Activated naive CD4-positive, alpha-beta T cell treated with anti-CD3 and anti-CD28 coated beads for 36 hours (primary cell): ENCODE measurements at places on chromosomes 1 and 21. TPM values are rescaled to one million over a fixed set of nuclear protein-coding genes. Genes with fewer than 3 reads are reported as not detected.

TDRKH gene
- 22.5 TPM for total RNA-seq

B3GALT5 gene
- total RNA-seq, result not detected

PCAT6 gene
- total RNA-seq, result 0.37 TPM

KIF26B gene
- not detected for total RNA-seq

PEAR1 gene
- not detected for total RNA-seq

C2CD4D gene
- total RNA-seq, result 2.3 TPM

TRAF5 gene
- 16.1 TPM for total RNA-seq

DNA sequence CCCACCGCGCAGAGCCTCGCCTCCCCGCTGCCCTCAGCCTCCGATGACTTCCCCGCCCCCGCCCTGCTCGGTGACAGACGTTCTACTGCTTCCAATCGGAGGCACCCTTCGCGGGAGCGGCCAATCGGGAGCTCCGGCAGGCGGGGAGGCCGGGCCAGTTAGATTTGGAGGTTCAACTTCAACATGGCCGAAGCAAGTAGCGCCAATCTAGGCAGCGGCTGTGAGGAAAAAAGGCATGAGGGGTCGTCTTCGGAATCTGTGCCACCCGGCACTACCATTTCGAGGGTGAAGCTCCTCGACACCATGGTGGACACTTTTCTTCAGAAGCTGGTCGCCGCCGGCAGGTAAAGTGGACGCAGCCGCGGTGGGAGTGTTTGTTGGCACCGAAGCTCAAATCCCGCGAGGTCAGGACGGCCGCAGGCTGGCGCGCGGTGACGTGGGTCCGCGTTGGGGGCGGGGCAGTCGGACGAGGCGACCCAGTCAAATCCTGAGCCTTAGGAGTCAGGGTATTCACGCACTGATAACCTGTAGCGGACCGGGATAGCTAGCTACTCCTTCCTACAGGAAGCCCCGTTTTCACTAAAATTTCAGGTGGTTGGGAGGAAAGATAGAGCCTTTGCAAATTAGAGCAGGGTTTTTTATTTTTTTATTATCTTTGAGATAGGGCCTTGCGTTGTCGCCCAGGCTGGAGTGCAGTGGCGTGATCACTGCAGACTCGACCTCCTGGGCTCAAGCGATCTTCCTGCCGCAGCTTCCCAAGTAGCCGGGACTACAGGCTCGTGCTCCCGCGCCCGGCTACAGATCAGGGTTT, at the start of gene PMF1:
Gene PMF1 (plus strand): TSS at position 175 of the 811 bp plus-strand sequence. CDS start 9 bp downstream, at position 184.
- DNase-seq, result peak; percentile 99
- H3K36me3 ChIP-seq, result peaks cover 58% of the 10 kb centered on the region
- H3K27me3 ChIP-seq, result no peaks in the 10 kb centered on the region
- H3K27ac ChIP-seq, result peak within 1 kb of the TSS; percentile 97

- H3K27ac ChIP-seq, result no peak overlapping the region
- no peaks in the 10 kb centered on the region for H3K27me3 ChIP-seq
- peak; percentile 91 for DNase-seq
- peaks cover 1% of the 10 kb centered on the region for H3K4me1 ChIP-seq
- no peak overlapping the region for H3K4me3 ChIP-seq
Measured at GRCh38 chr1:151534662-151535278, 5.3 kb upstream of the TUFT1 start.

GRCh38 chr1:14443164-14443787, 155.2 kb upstream of the KAZN start:
- H3K27me3 ChIP-seq, result no peaks in the 10 kb centered on the region
- H3K4me1 ChIP-seq, result no peaks in the 10 kb centered on the region
- H3K4me3 ChIP-seq, result no peak overlapping the region
- no peak overlapping the region for H3K27ac ChIP-seq
- no peaks in the 10 kb centered on the region for H3K36me3 ChIP-seq
- DNase-seq, result no peak

- H3K4me3 ChIP-seq, result no peak overlapping the region
- H3K27ac ChIP-seq, result no peak overlapping the region
- DNase-seq, result no peak
- no peaks in the 10 kb centered on the region for H3K36me3 ChIP-seq
- no peaks in the 10 kb centered on the region for H3K4me1 ChIP-seq
Measured at GRCh38 chr1:10709165-10709564, 87.3 kb downstream of the CASZ1 start.

DNA sequence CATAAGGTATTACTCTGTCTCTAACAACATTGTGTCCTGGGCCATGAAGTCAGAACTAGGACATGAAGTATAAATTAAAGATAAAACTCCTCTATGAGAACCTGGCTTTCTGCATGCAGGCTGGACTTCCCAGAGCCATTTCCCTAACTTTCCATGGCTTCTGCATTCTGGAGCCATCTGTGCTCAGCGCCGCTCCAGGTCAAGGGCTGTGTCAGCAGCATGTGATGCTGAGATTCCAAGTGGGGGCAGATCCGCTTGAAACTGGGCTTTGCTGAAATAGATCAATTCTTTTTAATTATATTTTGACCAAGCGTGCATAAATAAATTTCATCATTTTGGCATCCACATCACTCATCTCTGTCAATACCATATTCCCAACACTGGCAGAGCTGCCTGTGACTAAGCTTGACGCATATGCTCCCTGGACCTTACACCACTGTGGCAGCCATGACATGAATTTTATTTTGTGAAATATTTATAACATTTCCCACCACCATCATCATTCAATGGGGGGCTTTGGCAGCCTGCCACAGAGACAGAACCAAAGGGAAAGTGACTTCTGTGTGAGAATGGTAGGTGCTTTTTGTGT, 110.4 kb upstream of the KCNK1 start:
- no peaks in the 10 kb centered on the region for H3K36me3 ChIP-seq
- no peak overlapping the region for H3K4me3 ChIP-seq
- H3K4me1 ChIP-seq, result no peaks in the 10 kb centered on the region
- no peak for DNase-seq
- no peaks in the 10 kb centered on the region for H3K27me3 ChIP-seq

GRCh38 chr1:116455509-116455908, 82.5 kb downstream of the ATP1A1 start:
- no peaks in the 10 kb centered on the region for H3K27me3 ChIP-seq
- no peaks in the 10 kb centered on the region for H3K4me1 ChIP-seq

DNA sequence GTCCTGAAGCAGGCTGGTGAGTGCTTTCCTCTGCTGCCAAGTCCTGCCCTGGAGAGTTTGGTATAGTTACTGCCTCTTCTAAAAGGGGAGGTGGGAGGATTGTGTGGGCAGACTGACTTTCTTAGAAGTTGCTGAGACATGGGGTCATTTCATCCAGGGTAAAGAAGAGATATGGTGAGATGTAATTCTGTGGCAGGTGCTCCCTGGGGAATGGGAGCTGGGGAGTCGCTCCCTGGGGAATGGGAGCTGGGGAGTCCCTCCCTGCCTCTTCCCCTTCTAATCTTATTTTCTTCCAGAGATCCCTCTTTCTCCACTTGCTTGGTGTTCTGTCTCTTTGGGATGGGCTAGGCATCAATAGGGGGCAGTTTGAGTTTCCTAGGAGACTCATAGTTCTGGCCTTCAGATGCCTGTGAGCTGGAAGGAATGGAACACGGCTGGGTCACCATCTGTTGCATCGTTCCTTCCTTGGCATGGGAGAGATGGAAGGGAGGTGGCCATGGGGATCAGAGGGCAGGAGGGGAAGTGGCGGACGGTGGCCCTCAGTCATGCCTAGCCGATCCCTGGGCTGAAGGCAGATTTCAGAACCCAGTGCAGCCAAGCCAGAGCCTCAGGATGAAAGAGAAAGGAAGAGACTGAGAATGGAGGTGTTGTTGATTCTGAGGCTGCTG, 59.0 kb downstream of the NFASC start:
- no peak overlapping the region for H3K27ac ChIP-seq
- H3K27me3 ChIP-seq, result peaks cover 3% of the 10 kb centered on the region
- H3K4me3 ChIP-seq, result no peak overlapping the region

GRCh38 chr1:172394811-172395210, 25.7 kb upstream of the C1orf105 start:
- peak overlapping the region; percentile 49 for H3K4me3 ChIP-seq
- no peaks in the 10 kb centered on the region for H3K36me3 ChIP-seq
- H3K27me3 ChIP-seq, result no peaks in the 10 kb centered on the region
- H3K4me1 ChIP-seq, result peaks cover 87% of the 10 kb centered on the region

- no peaks in the 10 kb centered on the region for H3K36me3 ChIP-seq
- H3K27ac ChIP-seq, result no peak overlapping the region
- peaks cover 1% of the 10 kb centered on the region for H3K27me3 ChIP-seq
- no peak for DNase-seq
Measured at GRCh38 chr1:14848625-14849024, 250.1 kb downstream of the KAZN start.

- no peak for DNase-seq
- H3K27me3 ChIP-seq, result no peaks in the 10 kb centered on the region
- no peaks in the 10 kb centered on the region for H3K4me1 ChIP-seq
- no peaks in the 10 kb centered on the region for H3K36me3 ChIP-seq
Measured at GRCh38 chr1:81327103-81327710, 473.5 kb upstream of the ADGRL2 start.

DNA sequence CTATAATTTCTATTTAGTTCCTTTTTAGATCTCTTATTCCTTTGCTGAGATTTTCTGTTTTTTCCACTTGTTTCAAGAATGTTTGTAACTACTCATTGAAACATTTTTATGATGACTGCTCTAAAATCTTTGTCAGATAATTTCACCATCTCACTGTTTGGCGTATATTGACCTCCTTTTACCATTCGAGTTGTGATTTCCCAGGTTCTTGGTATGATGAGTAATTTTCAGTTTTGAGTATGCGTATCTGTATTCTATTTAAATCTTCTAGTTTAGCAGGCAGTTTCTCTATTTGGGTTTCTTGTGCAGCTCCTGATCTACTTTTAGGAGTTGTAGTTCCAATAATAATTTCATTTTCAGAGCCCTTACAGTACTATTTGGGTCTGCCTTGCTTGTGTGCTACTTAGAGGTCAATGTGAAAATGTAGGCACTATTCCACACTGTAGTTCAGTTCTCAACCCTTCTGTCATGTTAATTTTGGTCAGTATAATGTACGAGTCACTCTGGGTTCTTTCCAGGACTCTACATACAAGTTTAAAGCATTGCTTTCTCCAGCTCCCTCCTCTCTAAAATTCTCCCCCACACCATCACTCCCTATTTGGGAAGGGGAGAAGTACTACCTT, 115.5 kb downstream of the ACBD6 start:
- H3K27me3 ChIP-seq, result no peaks in the 10 kb centered on the region
- no peak for DNase-seq
- peaks cover 12% of the 10 kb centered on the region for H3K4me1 ChIP-seq
- H3K27ac ChIP-seq, result no peak overlapping the region
- peaks cover 52% of the 10 kb centered on the region for H3K36me3 ChIP-seq

GRCh38 chr21:27407271-27407670, 440.4 kb upstream of the ADAMTS5 start:
- no peak overlapping the region for H3K4me3 ChIP-seq
- H3K36me3 ChIP-seq, result no peaks in the 10 kb centered on the region
- DNase-seq, result no peak
- no peak overlapping the region for H3K27ac ChIP-seq
- H3K4me1 ChIP-seq, result no peaks in the 10 kb centered on the region

DNA sequence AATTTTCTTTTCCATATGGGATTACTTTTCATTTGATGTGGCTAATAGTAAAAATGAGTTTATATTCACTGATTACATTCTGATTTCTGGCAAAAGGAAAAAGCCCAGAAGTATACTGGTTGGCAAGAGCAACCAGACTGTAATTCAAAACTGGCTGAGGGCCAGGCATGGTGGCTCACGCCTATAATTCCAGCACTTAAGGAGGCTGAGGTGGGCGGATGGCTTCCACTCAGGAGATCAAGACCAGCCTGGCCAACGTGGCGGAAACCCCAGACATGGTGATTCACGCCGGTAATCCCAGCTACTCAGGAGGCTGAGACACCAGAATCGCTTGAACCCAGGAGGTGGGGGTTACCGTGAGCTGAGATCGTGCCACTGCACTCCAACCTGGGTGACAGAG, 14.5 kb downstream of the SYT11 start:
- H3K27me3 ChIP-seq, result no peaks in the 10 kb centered on the region
- H3K4me3 ChIP-seq, result no peak overlapping the region
- H3K4me1 ChIP-seq, result no peaks in the 10 kb centered on the region
- no peak overlapping the region for H3K27ac ChIP-seq
- no peaks in the 10 kb centered on the region for H3K36me3 ChIP-seq

DNA sequence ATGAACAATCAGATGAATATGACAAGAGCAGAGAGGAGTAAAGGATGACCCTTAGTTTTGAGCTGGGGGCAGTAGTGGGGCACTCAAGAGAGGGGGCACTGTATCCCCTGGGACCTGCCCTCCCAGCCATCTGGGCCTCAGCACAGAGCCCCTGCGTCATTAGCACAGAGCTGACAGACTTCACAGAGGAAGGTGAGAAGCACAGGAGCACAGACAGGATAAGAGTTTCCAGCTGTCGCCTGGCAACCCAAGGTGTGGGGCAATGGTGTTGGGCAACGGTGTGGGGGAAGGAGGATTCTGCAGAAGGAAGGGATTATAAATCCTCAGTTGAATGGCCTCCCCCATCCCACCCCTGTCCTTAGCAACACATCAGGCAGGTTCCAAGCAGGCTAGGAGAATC, 30.2 kb downstream of the RAB3B start:
- no peaks in the 10 kb centered on the region for H3K36me3 ChIP-seq
- DNase-seq, result no peak
- no peaks in the 10 kb centered on the region for H3K4me1 ChIP-seq
- H3K27me3 ChIP-seq, result no peaks in the 10 kb centered on the region
- no peak overlapping the region for H3K27ac ChIP-seq

DNA sequence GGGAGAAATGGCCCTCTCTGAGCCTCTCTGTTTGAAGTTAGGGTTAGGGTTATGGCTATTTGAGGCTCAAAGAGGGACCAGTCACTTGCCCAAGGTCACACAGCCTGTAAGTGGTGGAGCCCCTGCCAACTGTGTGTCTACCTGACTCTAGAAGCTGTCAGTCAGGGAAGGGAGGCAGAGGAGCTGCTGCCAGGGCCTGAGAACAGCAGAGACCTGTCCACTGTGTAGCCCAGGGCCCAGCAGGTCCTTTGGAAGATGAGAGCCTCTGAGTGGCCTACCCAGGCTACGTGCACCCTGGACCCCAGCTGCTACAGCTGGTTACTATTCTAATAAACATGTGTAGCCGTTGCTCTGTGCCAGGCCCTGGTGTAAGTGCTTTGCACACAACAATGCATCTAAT, 15.1 kb upstream of the EDN2 start:
- H3K27me3 ChIP-seq, result peaks cover 15% of the 10 kb centered on the region
- H3K4me1 ChIP-seq, result peaks cover 7% of the 10 kb centered on the region
- H3K4me3 ChIP-seq, result no peak overlapping the region
- DNase-seq, result no peak
- H3K27ac ChIP-seq, result no peak overlapping the region
- no peaks in the 10 kb centered on the region for H3K36me3 ChIP-seq

DNA sequence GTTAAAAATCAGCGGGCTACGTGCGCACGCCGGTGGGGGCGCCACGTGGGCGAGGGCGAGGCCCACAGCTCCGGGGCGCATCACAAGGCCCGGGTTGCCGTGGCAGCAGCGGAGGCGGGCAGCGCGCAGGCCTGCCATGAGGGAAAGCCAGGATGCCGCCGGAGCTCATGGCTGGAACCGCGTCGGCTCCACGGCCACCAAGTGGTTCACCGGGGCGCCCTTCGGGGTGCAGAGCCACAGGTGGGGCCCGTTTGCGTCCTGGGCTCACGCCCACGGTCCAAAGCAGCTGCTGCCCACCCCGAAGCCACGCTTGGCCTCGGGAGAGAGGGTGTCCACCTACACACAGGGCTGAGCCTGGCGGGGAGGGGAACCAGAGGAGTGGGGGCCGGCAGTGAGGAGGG, 4.9 kb upstream of the TTC22 start:
- peaks cover 21% of the 10 kb centered on the region for H3K4me1 ChIP-seq
- no peak overlapping the region for H3K4me3 ChIP-seq
- no peak for DNase-seq
- H3K27ac ChIP-seq, result no peak overlapping the region
